ENCODE measurements at places on chromosomes 13 and 19.
A peak's percentile ranks its signal among the peaks of the same experiment; 100 is the strongest.

- DNase-seq: no peak
These were observed 133.5 kb upstream of the IRS2 start for GRCh38 chr13:109919715-109920375.

DNA sequence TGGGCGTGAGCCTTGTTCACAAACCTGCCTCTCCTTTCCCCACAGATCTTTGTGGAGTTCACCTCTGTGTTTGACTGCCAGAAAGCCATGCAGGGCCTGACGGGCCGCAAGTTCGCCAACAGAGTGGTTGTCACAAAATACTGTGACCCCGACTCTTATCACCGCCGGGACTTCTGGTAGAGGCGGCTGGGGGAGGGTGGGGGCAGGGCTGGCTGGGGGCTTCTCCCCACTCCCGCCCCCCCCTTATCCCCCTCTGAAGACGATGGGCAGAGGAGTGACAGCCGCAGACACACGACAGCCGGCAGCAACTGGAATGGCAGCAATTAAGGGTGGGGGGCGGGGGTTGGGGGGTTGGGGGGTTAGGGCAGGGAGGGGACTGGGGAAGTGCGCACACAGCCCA lies 1.1 kb upstream of the EPN1 start:
- DNase-seq: peak; percentile 71

DNA sequence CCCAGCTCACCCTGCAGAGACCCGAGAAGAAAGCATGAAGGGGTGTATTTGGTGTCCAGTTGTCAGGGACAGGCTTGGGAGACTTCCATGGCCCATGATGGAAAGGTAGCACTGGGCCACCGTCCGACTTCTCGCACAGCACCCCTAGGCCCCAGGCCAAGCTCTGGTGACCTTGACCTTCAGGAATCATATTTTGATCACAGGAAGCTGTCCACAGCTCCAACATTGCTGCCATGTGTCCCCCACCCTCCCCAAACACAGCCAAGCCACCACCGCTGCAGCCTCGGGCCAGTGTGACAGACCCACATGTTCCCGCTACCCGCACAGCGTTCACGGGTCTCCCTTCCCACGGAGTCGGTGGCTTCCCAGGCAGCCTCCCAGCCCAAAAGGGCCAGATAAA lies 842 bp upstream of the PTGIR start:
- no peak for DNase-seq

- peak; percentile 84 for DNase-seq
These were observed 9.7 kb upstream of the USE1 start for GRCh38 chr19:17205237-17206140.

DNA sequence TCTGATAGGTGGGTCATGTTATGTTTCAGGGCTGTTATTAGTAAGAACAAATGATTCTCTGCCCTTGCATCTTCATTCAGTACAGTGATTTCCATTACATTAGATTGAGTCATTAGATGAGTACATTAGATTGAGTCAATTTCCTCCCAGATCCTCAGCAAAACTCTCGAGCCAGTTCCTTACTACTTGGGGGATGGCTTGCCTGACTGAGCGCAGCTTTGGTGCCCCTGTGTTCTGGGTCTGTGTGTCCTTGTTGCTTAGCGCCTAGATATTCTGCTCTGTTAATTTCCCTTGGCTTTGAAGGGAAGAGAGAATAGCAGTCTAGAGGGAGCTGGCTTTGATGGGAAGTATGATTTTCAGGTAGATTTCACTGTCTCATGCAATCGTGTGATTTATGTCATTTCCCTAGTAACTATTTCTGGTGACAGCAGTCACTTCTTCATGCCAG lies 19.1 kb upstream of the SCEL start:
- DNase-seq: no peak

GRCh38 chr13:52782471-52783448 lies 43.1 kb upstream of the CNMD start:
- no peak for DNase-seq

- DNase-seq: no peak
These were observed 459 bp upstream of the TMEM59L start for GRCh38 chr19:18612051-18612771.

DNA sequence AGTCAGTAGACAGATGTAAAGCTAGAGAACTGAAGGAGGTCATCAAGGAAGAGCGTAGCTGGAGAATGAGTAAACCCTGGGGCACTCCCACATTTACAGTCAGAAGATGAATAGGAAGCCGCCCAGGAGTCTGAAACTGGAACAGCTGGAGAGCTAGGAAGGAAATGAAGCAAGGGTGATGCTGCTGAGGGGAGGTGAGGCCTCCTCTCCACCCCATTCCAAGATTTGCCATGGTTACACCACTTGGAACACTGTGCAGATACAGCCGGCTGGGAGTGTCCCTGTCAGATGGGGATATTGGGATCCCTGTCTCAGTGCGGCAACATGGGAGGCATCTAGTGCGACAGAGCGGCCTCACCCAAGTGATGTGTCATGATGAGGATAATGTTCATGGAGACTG lies 51.8 kb upstream of the GPI start:
- DNase-seq: no peak

GRCh38 chr19:33110137-33110910 lies 21.6 kb upstream of the WDR88 start:
- DNase-seq: no peak

DNA sequence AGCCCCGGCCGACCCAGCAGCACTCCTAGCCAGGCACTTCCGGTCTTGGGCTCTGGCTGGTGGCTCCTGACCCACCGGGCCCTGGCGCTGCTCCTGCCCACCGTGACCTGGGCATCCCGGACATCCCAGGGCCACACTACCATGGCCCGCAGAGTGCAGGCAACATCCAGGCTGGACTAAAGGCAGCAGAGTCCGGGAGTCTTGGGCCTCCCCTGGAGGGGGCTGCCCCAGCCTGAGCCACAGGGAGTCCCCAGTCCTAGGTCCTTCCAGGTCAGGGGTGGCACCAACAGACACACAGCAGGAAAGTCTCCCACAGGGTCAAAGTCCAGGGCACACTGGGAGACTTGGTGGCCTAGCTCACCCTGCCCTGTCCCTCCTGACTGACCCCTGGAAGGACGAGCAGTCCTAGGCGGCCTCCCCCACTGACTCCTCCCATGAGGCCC lies 10.8 kb downstream of the LSM4 start:
- no peak for DNase-seq

DNA sequence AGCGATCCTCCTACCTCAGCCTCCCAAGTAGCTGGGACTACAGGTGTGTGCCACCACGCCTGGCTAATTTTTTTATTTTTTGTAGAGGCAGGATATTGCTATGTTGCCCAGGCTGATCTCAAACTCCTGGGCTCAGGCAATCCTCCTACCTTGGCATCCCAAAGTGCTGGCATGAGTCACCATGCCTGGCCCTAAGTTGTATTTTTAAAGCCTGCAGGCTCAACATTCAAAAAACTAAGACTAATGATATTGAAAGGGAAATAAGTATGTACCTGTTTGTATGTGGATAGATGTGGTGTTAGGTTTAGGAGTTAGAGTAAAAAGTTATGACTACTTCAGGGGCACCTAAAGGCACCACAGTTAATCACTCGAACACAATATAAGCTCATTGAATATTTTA lies 5.4 kb upstream of the IPO5 start:
- no peak for DNase-seq

DNA sequence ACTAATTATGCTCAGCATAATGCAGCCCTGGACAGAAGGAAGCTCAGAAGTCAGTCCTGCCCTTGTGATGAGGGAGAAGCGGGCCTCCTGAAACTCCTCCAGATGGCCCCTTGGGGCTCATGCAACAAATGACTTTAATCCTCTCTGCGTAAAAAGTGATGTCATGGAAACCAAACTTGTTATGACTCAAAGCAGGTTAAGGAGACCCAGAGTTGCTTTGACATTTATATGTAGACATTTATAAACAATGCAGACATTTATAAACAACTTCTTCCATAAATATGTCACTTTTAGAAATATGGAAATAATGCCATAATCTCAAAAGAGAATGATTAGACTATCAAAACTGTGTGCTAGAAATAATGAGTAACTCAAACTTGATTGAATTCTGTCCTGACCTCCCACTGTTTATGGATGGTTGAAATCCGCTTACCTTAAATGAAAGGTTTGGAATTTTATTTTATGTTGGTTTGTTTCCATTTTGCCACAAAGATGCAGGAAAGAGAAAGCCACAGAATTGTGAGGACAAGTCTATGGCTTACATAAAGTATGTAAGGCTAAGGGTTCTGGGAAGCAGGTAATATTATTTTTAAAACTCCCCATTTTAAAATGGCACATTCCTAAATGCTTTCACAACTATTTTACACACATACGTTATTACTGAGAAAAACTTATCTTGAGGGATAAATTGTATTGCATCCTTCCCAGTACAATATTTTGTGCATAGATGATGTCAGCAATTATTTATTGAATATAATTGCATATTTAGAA lies 73.7 kb downstream of the CYSLTR2 start:
- DNase-seq: no peak

DNA sequence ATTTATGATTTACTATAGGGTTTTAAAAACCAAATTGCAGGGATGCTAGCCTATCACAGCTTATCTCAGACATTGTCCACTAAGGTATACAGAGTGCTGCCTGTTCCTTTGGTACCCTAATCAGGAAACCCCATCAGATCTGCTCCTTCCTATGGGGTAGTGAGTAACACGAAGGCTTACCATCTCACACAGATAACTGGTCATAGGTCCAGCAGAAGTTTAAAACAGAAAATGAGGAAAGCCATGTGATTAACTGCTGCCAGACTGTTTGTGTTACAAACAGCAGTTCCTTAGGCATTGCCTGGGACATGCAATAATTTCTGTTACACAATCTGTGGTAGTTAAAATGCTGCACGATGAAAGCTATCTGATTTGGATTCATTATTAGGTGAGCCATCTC lies 53.5 kb upstream of the ALOX5AP start:
- DNase-seq: no peak

GRCh38 chr13:21929400-21929799 lies 258.5 kb downstream of the FGF9 start:
- DNase-seq: no peak

DNA sequence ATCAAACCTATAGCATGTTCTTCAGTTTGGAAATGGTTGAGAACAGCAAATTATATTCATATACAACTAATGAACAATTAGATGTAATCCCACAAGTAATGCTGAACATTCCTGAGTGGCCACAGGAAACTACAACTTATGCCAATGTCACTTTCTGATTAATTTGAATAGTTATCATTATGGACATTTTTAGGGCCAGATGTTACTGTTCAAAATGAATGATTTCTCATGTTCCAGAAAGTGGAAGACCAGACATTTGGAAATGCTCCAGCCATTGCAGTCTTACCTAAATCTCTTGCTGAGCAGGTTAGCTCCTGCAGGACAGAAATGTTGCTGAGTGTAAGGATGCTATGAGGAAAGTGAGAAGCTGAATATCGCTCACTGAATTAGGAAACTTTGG lies 819.8 kb downstream of the PCDH9 start:
- DNase-seq: no peak

DNA sequence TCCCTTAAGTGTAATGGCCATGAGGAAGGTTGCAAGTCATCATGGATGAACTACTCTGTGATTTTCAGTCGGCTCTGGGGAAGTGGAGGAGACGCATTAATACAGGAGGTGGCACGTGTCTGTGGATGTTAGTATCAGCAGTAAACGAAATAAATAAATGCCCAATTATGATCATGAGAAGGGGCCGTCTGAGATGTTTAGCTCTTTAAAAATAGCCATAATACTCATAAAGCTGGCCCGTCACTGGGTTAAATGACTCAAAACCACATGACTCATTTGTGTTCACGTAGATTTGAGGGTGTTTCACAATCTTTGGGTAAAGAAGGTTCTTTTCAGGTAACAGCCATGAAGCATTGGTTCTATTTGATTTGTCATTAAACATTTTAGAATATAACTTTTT lies 620.6 kb downstream of the GPC6 start:
- no peak for DNase-seq

DNA sequence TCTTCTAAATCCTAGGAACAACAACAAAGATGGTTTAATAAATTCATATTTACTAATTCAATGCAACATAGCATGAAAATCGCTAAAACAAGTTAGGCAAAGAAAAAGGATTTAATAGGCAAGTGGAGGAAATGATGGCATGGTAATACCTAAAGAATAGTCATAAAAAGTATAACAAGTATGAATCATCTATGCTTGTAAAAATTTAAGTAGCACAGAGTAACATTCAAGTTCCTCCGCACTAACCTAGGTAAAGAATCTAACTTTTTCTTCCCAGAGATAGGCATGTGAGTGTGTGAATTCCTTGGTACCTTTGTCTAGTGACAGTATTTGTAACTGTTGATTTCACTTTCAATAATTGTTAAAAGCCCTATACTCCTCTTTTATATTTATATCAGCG lies 42.6 kb downstream of the RCBTB2 start:
- DNase-seq: no peak
